Renal cortical epithelial cell (primary cell): ENCODE measurements at places on chromosomes 2 and 18.

- DNase-seq: peak; percentile 83
These were observed at the start of gene SOS1 for GRCh38 chr2:39120771-39121522. SOS1 (minus strand) TSS chr2:39121051; CDS start chr2:39120422, 629 bp downstream.

DNA sequence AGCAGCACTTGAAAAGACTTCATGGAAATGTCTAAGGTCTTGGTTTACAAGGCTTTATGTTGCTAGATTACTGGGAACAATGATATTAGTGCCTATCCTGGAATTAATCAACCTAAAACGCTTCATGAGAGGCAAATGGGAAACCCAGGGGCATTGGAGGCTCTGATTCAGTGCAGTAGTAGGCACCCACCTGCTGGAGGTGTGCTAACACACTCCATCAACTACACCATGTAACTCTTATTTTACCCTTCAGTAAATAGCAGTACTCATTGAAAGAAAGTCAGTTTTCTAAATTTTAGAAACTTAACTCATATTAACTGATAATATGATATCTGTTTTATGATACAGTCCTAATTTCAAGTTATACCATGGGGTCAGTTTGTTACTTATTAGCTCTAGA, 17.4 kb upstream of the HNRNPA3 start:
- no peak for DNase-seq

- DNase-seq: no peak
These were observed 1090.2 kb downstream of the SUCLG1 start for GRCh38 chr2:83368916-83369315.

- no peak for DNase-seq
These were observed 1034.7 kb upstream of the CHAC2 start for GRCh38 chr2:52732849-52733395.

GRCh38 chr18:3286159-3286558, 24.2 kb downstream of the MYL12B start:
- no peak for DNase-seq

GRCh38 chr18:3478262-3478978, 28.4 kb downstream of the TGIF1 start:
- no peak for DNase-seq

GRCh38 chr2:100752628-100753333, 67.2 kb upstream of the NPAS2 start:
- DNase-seq: peak; percentile 95

GRCh38 chr18:48719974-48720654, 181.3 kb downstream of the CTIF start:
- DNase-seq: no peak

- DNase-seq: no peak
These were observed 131.7 kb downstream of the BCL2L11 start for GRCh38 chr2:111252436-111252835.

GRCh38 chr2:179195141-179195540, 69.5 kb downstream of the SESTD1 start:
- DNase-seq: no peak

GRCh38 chr2:37769551-37769950, 98.1 kb upstream of the CDC42EP3 start:
- no peak for DNase-seq

DNA sequence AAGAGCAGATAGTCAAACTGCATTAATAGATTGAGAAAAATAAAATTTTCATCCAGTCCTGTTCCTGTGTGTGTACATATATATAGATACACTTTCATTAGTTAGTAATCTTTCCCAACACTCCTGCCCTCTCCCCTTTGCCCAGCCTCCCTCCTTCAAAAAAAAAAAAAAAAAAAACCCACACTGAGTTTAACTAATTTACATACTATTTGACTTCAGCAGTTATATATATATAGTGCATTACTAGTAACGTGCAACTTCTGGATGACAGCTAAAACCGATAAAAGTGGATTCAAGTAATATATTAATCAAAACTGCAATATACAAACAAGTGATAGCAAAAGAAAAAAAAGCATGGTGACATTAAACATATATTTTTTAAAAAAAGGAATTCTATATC, 1.4 kb downstream of the FIGN start:
- DNase-seq: no peak

DNA sequence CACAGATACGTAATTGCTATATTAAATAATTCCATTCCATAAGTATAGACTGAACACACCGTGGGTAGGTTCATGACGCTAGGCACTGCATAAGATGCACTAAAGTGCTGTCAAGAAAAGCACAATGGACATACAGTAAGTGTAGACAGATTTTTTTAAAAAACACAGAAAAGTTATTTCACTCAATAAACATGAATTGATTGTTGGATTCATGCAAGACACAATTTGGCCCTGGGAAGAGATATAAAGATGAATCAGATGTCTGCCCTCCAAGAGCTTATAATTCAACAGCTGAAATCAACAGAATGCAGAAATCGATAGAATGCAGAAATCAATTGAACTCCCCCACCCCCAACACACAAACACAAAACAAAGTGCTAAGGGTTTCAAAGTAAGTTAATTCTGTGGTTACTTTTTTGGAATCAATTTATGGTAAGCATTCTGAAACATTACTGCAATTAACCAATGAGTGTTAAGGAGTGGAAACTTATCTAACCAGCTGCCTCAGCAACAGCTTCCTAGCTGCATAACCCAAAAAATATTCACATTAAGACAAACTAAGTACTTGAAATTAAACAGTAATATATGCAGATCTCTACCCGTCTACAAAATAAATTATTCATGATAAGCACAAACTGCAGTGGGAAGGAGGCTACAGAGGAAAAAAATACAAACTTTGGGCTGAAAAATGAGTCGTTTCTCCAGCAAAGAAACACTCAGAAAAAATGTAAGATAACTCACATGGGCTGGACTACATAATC, 1.6 kb downstream of the NBAS start:
- DNase-seq: no peak

DNA sequence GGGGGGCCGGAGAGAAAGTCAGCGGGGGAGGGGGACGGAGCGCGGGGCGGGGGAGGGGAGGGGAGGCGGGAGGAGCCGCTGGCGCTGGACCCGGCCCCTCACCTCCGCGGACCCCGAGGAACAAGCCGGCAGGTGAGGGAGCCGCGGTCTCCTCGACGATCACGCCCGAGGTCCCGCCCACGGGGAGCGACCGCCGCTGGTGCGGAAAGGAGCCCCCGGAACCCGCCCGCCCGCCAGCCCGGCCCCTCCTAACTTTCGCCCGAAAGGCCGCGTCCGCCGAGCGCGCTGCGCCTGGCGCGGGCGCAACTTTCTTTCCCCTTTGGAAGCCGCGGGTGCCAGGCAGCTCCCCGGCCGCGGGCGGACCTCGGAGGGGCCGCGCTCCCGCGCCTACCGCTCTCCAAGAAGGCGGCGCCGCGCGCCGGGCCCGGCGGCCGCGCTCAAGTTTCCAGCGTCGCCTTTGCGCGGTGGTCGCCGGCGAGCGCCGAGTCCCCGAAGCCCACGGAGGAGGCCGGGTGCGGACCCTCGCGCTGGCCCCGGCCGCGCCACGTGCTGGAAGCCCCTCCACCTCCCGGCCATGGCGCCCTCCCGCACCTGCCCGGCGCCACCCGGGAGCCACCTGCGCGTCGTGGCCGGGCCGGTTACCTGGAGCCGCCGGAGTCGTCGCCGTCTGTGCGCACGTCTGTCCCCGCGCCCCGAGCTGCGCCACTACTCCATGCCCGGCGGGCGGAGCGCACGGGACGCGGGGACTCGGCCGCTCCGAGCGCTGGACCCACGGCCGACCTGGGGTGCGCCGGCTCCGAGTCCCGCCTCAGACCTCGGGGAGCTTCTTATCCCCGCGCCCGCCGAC, at the start of gene ALKAL2:
ALKAL2 (minus strand) TSS at position 181 of the 847 bp plus-strand sequence. CDS start 256 bp downstream, outside the sequence.
- DNase-seq: no peak

DNA sequence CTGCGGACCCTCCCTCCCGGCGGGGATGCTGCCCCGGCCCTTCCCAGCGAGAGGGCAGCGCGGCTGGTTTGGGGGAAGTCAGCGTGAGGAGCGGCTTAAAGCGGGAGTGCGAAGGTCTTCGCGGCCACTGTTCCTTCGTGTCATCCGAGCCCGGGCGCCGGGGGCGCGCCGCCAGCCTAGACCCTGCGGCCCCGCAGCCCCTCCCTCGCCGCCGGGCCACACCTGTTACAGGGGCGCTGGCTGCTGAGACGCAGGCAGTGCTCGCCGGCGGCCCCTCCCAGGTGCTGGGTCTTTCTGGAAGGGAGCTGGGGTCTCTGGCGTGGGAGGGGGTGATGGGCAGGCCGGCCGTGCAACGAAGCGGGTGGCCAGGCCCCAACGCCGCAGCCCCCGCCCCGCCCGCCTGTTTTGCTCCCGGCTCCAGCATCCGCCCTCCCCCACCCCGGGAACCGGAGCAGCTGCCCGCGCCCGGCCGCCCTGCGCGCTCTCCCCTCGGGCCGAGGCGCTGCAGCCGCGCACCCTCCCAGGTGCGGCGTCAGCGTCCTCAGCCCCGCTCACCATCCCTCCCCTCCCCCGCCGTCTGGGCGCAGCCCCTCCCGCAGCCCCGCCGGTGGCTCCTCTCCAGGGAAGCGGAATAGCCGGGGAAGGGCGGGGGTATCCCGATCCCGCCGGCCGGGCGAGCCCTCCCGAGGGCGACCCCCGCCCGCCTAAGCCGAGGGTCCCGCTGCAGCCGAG, 727 bp downstream of the KIF1A start:
- no peak for DNase-seq

DNA sequence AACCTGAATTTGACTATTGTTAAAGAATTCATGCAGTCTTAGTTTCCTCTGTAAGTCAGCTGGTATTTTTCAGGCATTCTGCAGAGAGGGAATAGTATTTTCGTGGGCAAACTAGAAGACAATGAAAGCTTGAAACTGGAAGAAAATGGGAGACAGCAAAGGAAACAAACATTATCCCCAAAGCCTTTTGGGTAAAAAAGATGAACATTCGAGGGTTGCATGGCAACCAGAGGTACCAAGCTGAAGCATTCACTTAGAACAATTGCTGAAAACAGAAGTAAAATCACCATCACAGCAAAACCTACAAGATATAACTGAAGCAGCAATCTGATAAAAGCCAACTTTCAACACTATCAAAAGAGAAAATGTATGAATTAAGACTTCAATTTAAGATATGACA, 233.7 kb downstream of the SCG2 start:
- no peak for DNase-seq

GRCh38 chr2:158926478-158926948, 41.9 kb upstream of the TANC1 start:
- DNase-seq: peak; percentile 88

DNA sequence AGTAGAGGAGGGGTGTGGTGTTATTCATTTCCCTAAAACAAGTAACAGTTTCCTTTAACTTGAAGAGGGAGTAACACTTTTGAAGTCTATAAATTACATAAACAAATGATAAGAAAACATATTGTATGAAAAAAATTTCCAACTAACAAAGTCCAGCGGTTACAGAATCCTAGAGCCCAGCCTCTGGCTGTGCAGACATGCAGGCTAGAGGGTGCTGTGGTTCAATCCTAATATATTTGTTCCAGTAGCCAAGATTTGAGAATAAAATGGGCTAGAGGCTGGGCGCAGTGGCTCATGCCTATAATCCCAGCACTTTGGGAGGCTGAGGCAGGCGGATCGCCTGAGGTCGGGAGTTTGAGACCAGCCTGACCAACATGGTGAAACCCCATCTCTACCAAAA, 56.9 kb downstream of the WDR75 start:
- no peak for DNase-seq

DNA sequence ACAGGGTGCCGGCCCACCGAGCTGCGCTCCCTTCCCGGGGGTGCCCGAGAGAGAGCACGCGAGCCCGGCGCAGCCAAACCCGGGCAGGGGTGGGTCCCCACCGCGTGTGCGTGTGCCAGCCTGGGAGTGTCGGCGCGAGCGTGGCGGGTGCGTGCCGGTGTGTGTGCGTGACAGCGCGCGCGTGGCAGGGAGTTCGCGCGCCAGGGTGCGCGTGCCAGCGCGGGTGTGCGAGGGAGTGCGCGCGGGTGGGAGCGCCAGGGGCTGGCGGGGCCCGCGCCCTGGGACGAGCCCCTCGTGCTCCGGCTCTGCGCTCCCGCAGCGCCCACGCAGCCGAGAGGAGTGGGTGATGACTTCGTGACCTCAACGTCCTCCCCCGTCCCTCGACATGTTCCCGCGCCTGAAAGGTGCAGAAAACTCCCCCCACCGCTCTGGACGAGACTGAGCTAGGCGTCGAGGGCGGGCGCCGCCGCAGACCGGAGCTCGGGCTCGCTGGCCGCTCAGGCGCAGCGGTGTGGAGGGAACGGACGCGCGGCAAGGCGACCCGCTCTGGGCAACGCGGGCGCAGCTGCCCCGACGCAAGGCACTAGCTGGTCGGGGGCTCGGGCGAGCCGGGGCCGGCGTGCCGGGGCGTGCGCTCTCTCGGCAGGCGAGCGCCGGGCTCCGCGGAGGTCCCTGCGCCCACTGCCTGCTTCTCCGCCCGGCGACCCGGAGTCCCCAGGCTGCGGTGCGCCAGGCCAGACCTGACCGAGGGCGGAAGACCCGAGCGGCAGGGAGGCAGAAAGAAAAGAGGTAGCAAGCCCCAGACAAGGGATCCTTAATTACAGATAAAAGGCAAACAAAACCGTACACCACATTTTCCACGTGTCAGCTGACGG, 582.8 kb downstream of the ZEB2 start:
- DNase-seq: no peak

GRCh38 chr2:20092901-20093235, 41.4 kb upstream of the LAPTM4A start:
- no peak for DNase-seq

GRCh38 chr2:27959496-27959895, 69.0 kb downstream of the BABAM2 start:
- peak; percentile 66 for DNase-seq

- DNase-seq: no peak
These were observed 6.7 kb downstream of the GBX2 start for GRCh38 chr2:236161531-236161930.

DNA sequence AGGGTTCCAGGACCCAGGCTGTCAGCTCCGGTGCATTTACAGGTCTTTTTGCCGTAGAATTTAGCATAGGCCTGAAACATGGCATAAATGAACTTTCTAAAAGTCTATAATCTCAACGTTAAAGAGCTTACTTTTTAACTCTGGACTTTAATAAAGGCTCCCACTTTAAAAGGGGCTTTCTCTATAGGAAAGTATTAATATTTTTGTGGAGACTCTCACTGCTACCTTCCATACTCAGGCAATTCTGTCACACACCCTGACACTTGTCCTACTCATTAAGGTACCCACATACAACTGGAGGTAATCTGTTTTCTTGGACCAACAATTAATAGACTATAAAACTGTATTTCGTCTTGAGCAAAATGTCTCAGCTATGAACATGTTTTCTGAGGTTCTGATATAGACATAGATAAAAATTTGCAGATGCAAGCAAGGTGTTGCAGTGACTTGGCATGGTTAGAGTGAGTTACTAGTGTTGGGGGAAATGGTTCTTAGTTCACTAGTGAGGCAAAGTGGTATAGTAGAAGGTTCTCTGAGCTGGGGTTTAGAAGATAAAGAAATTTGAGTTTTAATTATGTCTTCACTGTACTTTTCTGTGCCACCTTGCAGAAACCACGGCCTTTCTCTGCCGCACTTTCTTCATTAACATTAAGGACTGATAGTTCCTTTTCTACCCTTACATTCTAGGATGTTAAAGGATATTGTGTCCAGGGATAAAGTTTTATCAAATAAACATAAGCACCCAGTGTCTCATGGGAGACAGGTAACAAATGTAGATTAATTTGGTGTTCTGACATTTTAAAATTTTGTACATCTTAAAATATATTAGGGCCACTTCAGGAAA, 10.8 kb upstream of the NR4A2 start:
- DNase-seq: no peak
